ENCODE measurements at places on chromosomes 2 and 18.

DNA sequence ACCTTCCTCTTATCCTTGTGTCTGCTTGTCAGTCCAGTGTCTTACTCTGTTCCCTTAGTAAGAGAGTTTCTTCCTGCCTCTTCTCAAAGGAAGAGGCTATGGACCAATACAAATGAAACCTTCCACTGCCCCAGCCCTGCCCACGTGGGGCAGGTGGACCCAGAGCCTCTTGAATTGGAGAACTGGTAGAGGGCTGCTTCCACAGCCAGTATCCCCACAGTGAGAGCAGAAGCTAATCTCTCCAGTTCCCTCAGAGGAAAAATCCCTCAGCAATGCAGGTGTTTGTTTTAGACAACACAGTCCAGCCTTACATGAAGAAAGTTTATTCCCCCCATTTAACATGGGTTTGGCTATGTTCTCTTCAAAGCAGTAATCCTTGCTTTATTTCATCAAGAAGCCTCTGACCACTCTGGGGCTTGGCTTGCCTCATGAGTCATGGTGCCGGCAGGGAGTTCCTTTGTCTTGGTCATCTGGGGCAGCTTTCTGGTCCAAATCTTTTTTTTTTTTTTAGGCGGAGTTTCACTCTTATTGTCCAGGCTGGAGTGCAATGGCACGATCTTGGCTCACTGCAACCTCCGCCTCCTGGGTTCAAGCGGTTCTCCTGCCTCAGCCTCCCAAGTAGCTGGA, 6.5 kb upstream of the CYBRD1 start:
- DNase-seq, result no peak
- no peaks in the 10 kb centered on the region for H3K4me1 ChIP-seq
- no peak overlapping the region for H3K4me3 ChIP-seq
- H3K27me3 ChIP-seq, result no peaks in the 10 kb centered on the region
- H3K36me3 ChIP-seq, result no peaks in the 10 kb centered on the region

DNA sequence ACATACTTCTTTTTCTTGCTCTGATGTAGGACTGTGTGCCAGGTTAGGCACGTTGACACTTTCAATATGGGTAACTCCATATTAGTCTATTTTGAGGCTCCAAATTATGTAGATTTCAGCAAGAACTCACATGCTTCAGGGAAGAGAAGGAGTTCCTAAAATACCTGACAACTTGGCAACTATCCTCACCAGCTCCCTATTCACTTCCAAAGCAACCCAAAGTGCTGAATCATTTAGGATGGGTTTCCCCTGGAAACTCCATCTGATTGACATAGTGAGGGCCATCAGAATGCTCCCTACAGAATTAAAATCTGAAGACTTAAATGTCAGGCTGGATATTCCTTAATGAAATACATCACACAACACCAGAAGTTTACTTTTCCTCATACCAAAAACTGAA, 32.5 kb upstream of the NFU1 start:
- no peaks in the 10 kb centered on the region for H3K27me3 ChIP-seq
- no peak overlapping the region for H3K27ac ChIP-seq
- H3K4me1 ChIP-seq, result no peaks in the 10 kb centered on the region
- DNase-seq, result no peak
- H3K4me3 ChIP-seq, result no peak overlapping the region

GRCh38 chr2:237113026-237113795, 27.5 kb downstream of the COPS8 start:
- no peaks in the 10 kb centered on the region for H3K4me1 ChIP-seq
- no peaks in the 10 kb centered on the region for H3K36me3 ChIP-seq
- H3K27ac ChIP-seq, result no peak overlapping the region
- no peak for DNase-seq
- no peaks in the 10 kb centered on the region for H3K27me3 ChIP-seq

- DNase-seq, result peak; percentile 80
- H3K4me1 ChIP-seq, result peaks cover 8% of the 10 kb centered on the region
- H3K27me3 ChIP-seq, result no peaks in the 10 kb centered on the region
- H3K27ac ChIP-seq, result peak within 1 kb of the TSS; percentile 81
- peak within 1 kb of the TSS; percentile 63 for H3K4me3 ChIP-seq
Measured at GRCh38 chr18:54958704-54959625, at the start of gene CCDC68. CCDC68 (minus strand) TSS chr18:54959461; CDS start chr18:54942791, 16,670 bp downstream.

DNA sequence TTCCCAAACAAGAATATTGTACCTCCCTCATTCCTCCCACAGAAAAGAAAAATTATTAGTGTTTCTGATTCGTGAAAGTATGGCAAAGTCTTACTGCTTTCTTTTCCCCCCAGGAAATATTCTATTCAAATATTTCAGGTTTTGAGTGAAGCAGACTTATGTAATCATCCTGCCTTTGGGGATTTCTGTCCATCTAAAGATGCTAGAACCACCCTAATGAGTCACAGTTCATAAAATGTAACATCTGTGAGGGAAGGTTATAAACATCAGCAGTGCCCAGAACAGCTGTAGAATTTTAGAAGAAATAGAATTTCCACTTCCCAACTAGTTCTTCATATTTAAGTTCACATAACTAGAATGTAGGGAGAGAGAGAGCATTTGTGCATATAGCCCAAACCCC, 39.0 kb downstream of the EEF1B2 start:
- no peaks in the 10 kb centered on the region for H3K27me3 ChIP-seq
- H3K27ac ChIP-seq, result no peak overlapping the region
- DNase-seq, result no peak
- H3K4me3 ChIP-seq, result no peak overlapping the region
- no peaks in the 10 kb centered on the region for H3K4me1 ChIP-seq
- H3K36me3 ChIP-seq, result no peaks in the 10 kb centered on the region

DNA sequence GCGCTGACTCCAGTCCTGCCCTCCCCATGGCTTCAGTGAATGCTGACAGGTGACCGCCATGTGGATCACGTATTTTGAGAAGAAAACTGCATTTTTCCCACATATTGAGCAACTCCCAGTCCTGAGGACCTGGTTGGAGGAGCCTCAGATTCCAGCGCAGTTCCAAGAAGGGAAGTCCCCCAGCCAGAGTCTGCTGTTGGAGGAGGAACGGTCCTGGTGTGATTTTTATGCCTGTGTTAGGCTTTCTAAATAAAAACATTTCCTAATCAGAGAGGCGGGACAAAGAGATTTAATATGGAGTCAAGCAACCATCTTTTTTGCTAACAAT, 32.3 kb upstream of the COL6A3 start:
- no peak overlapping the region for H3K4me3 ChIP-seq
- H3K27ac ChIP-seq, result no peak overlapping the region
- no peaks in the 10 kb centered on the region for H3K4me1 ChIP-seq
- DNase-seq, result no peak

- no peak for DNase-seq
- H3K4me3 ChIP-seq, result no peak overlapping the region
- H3K36me3 ChIP-seq, result no peaks in the 10 kb centered on the region
- no peak overlapping the region for H3K27ac ChIP-seq
- H3K4me1 ChIP-seq, result no peaks in the 10 kb centered on the region
Measured at GRCh38 chr2:152234277-152234676, 58.7 kb upstream of the STAM2 start.

All from Caco-2 (cell line).